Activated T-cell treated with anti-CD3 and anti-CD28 coated beads, Interleukin-2, amount 50 U/mL, for 4 hours (primary cell): ENCODE measurements at places on chromosomes 7 and 10.

- no peak for DNase-seq
Measured at GRCh38 chr10:5457741-5458140, 41.6 kb downstream of the CALML5 start.

DNA sequence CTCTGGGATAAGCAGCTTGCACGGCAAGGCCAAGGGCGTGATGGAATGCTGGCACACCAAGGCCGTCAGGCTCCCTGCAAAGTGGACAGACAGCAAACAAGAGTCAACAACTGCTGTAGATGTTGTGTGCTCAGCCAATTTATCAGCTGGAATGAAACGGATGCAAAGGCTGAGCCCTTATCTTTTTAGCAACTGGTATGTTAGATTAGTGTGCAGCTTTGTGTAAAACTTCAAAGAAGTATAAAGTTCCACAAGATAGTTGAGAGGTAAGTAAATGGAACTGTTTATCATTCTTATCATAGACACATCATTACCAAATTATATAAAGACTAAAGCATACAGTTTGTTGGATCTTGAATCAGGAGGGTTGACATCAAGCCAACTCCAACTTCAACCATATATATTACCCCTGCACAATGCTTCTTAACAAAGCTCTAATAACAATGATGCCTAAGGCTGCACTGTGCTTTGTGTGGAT is 289.0 kb downstream of the TNS3 start:
- DNase-seq = no peak

DNA sequence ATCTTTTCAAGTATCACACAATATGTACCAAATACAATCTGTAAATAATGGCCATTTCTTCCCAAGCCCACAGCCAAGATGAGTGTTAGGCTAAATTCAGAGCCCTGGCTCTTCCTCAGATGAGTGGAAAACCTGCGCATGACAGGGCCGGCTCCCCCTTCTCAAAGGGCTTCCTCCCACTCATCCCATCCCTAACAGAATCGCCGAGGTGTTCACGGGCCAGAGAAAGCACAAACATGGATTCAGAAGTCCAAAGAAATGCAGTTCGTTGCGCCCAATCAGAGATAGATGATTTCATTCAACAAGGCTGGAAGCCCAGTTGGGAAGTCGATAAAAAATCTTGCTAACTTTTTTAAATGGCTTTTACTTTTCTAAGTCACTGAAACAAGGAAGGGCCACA is 121.8 kb downstream of the UBE2H start:
- no peak for DNase-seq

GRCh38 chr10:127272076-127272475 is 75.7 kb upstream of the INSYN2A start:
- DNase-seq = no peak

DNA sequence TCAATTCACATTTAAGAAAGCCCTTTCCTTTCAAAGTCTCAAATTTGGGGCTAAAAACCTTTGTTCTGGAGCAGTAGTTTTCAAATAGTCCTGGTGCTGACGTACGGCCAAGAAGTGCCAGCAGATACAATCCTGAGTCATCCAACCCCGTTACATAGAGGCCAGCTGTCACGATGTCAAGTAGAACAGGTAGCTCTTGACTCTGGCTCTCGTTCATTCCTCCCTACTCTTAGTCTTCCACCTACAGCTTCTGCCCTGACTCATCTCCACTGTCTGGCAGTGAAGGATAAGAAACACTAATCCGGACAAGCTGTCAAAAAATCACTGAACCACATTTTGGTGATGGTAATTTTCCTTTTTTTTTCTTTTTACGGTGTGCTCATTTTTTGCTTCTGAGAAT is 132.4 kb upstream of the PTN start:
- DNase-seq = no peak
